Activated CD4-positive, alpha-beta T cell treated with anti-CD3 and anti-CD28 coated beads for 1 hour (primary cell): ENCODE measurements at places on chromosomes 1 and 21.

- DNase-seq: no peak
Observed at GRCh38 chr1:61375082-61375880, 292.9 kb downstream of the NFIA start.

- DNase-seq: no peak
Observed at GRCh38 chr1:221630236-221630635, 111.7 kb downstream of the DUSP10 start.

DNA sequence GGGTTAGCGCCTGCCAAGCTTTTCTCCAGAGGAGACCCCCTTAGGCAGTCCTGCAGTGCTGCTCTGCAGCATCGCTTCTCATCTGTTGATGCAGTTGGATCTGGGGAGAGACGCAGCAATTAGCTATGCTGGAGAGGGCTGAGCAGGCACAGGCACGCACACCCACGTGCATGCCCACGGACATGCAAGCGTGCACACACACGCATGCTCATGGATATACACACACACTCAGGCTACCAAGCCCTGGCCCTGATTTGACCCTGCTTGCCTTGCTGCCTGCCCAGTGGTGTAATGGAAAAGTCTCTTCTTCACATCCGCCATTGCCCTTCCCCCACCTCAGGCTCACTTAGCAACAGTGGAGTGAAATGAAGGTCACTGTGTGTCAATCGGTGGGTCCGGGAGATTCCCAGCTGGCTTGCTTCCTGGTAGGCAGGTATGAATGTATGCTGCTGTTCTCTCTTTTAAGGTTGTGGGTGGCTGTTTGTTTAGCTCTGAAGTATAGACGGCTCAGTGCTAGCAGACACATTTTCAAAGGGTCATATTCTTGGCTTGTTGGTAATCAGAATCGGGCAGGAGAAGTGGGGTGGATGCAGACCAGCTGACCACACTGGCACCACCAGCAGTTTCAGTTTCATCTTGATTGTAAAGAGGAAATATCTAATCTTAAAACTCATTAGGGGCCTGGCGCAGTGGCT, 9.5 kb downstream of the ATP1B1 start:
- DNase-seq: no peak

DNA sequence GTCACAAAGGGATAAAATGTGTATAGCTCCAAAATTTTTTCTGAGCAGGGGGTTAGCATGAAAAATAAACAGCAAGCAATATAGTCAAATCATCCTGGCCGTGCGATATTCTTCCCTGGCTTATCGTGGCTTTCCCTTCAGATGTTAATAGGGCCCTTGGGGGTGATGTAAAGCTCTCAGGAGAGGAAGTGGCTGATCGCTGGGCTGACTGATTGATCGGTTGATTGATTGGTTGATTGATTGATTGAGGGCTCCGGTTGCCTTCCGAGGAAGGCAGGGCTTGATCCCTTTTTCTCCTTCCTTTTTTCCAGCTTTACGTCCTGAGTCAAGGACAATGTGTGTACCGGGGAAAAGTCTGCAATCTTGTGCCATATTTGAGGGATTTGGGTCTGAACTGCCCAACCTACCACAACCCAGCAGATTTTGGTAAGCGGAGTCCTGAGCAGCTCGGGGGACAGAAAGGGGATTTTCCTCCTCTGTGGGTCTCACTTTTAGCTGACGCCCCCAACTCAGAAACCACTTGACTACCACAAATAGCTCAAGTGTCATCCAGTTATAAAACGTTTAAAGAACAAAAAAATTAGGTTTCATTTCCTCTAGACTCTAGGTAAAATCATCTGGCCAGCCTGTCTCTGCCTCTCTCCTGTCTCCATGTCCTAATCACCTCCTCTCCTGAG, 29.5 kb downstream of the TFF3 start:
- no peak for DNase-seq

- DNase-seq: no peak
Observed at GRCh38 chr1:29240986-29241385, 4.7 kb downstream of the PTPRU start.

DNA sequence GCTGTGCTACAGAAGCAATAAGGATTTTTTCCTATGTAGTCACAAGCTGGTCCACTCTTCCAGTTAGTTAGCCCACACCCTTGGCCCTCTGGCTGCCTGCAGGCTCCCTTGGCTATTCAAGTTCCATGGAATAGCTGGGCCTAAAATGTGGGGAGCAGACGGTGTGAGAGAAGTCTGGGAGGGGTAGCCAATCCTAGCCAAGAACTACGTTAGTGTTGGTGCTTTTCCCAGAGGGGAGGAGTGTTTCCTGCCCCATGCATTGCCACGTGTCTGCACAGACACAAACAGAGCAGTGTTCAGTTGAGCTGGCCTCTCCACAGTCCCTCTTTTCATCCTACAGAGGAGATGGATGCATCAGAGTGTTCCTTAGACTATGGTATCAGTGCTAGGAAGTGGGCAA, 59.0 kb upstream of the IPO9 start:
- DNase-seq: no peak

DNA sequence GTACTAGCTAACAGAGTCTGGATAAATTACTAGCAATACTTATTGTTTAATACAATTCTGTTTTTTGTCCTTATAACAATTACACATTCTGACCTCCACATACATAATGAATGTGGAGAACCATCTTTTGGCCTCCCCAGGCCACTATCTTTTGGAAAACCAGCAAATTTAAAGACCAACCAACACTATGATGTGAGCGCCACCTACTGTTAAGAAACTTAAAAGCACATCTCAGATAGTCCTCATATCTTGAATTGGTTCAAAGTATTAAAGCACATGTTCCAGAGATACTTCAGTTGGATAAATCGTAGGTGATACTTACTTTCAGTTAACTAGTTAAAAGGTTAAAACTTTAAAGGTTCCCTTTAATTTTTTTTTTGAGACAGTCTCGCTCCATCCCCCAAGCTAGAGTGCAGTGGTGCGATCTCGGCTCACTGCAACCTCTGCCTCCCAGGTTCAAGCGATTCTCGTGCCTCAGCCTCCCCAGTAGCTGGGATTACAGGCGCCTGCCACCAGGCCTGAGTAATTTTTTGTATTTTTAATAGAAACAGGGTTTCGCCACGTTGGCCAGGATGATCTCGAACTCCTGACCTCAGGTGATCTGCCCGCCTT, 29.3 kb upstream of the USP1 start:
- no peak for DNase-seq

DNA sequence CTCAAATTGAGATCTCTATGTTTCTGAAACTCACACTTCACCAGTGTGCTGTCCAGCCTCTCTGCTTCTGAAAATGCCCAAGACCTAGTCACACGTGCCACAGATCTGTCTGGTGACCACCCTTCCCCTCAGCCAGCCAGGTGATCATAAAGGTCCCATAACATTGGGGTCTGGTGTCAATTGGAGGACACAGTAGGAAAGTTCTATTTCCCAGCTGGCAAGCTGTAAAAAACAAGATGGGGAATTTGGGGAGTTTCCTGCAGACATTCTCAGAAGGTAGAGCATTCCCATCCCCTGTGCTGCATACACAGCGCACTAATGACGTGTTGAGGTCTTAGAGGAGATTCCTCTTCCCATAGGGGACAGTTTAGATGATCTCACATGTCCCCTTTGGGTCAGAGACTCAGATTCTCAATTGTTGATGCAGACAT, 50.1 kb downstream of the RPS6KA1 start:
- no peak for DNase-seq
